Eye (tissue), 1 donor: ENCODE measurements at places on chromosomes 3 and 15.

DNA sequence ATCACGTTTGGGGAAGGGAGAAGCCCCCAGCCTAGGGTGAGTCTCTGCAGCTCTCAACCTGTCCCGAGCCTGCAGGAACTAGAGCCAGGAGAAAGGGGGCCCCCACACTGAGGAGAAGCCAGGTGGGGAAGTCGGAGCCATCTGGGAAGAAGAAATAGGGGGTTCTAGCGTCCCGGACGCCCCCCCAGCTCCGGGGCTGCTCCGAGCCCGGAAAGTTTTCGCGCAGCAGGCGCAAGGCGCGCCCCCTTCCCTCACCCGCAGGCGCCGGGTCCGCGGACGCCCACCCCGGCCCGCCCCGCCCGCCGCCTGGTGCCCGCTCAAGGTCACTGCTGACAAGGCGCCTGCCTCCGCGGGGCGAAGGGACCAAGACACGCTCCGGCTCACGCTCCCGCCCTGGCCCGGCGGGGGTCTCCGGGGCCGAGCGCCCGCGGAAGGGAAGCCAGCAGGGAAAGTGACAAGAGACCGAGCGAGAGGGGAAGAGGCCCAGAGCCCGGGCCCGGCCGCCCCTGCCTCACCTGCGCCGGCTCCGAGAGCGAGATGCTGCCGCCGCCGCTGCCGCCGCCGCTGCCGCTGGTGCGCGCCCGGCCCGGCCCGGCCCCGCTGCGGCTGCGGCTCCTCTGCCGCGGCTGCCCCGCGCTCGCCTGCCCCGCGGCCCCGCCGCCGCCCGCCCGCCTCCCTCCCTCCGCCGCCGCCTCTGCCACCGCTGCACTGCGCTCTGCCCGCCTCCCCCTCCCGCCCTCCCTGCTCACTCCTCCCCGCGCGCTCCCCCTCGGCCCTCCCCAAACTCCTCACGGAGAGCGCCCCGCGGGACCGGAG lies 108.4 kb upstream of the SLC6A11 start:
- peak; percentile 68 for DNase-seq

DNA sequence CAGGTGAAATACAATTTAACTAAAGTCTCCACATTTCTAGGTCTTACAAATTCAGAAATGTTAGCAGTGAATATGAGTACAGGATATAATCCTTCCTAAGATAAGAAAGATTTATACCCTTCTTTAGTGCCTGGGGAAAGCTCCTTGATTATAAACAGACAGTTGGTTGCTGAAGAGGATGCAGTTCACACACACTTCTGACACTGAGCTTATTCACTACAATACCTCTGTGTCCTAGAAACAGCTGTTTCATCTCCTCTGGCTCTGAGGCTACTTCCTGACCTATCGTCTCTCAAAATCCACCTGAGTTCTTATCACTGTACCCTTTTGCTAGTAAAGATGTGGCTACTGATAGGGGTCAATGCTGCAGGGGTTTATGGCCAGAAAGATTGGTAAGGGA lies 57.1 kb downstream of the TP63 start:
- DNase-seq = no peak

DNA sequence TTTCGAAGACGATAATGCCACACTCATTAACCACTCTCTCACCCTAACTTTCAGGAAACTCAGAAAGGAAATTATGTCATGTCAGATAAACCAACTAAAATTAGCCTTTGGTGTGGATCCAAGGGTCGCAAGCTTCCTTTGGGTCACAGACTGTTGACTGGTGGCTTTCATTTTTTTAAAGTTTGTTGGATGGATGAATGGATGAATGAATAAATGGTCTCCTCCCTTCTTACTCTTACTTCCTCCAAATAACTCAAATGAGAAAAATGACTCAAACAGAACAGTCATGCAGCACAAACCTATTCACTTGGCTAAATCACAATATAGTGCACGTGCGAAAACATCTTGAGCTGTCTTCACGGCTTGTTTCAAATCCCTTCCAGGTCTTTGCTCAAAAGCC lies 82.9 kb upstream of the HACD2 start:
- no peak for DNase-seq

DNA sequence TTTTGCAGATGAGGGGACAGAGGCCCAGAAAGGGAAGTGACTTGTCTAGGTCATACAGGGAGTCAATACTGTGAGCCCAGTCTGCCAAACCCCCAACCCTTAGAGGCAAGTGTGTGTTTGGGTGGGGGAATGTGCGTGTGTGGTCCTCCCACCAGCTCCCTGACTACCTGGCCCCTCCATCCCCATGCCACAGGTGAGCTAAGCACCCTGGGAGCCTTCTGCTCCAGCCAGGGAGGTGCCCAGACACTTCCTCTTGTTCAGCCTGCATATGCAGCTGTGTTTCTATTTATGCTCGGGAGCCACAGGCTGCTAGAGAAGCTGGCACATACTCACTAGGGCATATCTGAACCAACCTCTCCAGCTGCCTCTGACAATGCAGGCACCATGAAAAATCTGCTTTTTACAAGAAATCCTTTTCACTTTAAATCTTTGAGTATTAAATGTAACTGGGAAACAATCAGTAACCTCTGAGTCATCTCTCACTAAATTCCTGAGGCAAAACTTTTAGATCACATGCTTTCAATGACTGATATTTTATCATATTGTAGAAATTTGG lies 20.7 kb downstream of the TBC1D2B start:
- peak; percentile 15 for DNase-seq

DNA sequence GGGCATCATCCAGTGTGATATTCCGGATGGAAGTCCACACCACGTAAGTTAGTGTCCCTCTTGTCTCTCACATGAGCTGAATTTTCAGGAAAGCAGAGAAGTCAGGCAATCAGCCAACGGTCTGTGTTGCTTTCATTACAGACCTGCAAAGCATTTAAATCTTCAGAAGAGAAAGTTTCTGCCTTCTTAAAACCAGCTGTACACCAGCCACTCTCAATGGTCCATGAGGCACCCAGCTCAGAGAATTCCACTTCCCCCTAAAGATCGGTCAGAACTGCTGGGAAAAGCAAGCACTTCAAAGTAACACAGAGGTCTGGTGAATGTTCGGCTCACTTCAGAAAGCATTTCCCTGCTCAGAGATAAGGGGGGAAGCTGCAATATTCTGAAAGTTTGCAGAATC lies 903.7 kb downstream of the EPHA3 start:
- no peak for DNase-seq

- DNase-seq = no peak
Measured at GRCh38 chr3:123724306-123724705, 139.5 kb upstream of the HACD2 start.

- DNase-seq = no peak
Measured at GRCh38 chr15:88909956-88910831, 3.0 kb downstream of the MFGE8 start.

DNA sequence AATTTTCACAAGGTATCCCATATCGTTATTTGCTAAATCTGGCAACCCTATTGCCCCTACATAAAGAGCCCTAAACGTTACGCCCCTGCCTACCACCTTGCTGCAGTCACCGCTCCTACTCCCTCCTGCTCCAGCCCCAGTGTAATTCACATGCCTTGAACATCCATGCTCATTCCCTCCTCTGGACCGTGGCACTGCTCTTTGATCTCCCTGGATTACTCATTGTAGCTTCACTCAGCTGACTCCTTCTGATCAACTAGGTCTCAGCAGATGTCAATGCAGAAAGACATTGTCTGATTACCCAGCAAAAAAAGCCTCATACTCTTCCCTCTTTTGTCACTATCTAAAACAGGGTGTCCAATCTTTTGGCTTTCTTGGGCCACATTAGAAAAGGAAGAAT lies 40.7 kb upstream of the KBTBD8 start:
- no peak for DNase-seq

GRCh38 chr3:197520311-197521276 lies 35.2 kb downstream of the BDH1 start:
- peak; percentile 84 for DNase-seq

GRCh38 chr3:39541917-39542329 lies 74.4 kb downstream of the MOBP start:
- no peak for DNase-seq

DNA sequence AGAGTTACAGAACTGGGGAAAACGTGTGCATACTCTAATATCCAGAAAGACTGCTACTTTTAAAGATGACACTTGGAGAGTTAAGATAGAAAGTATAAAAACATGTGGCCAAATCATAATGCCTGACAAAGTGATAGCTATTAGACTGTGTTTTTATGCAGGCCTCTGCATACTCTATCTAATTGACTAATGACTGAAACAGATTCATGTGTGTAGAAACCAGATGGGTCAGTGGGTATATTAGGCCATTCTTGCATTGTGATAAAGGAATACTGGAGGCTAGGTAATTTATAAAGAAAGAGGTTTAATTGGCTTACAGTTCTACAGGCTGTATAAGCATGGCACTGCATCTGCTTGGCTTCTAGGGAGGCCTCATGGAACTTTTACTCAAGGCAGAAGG lies 71.5 kb downstream of the PPM1L start:
- no peak for DNase-seq

- no peak for DNase-seq
Measured at GRCh38 chr3:113832477-113833164, 6.0 kb upstream of the GRAMD1C start.

DNA sequence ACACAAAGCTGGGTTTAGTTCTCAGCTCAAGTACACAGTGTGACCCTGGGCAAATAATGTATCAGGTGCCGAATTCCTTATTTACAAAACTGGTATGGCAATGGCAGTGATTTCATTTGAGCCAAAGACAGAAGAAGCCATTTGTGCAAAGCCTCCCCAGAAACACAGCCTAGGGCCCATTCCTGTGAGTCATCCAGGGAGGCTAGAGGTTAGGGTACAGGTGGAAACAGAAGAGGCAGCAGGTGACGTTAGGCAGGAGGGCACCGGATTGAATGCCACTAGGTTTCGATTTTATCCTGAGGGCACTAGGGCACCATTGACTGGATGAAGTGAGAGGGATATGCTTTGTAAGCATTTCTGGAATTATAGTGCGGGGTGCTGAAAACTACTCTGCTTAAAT lies 766.9 kb upstream of the NR2F2 start:
- DNase-seq = no peak

- DNase-seq = peak; percentile 90
Measured at GRCh38 chr3:148955544-148956346, 35.6 kb upstream of the GYG1 start.

GRCh38 chr3:64163019-64163754 lies 62.1 kb downstream of the PRICKLE2 start:
- DNase-seq = no peak

- DNase-seq = peak; percentile 33
Measured at GRCh38 chr3:45583021-45583851, 11.3 kb upstream of the LIMD1 start.

DNA sequence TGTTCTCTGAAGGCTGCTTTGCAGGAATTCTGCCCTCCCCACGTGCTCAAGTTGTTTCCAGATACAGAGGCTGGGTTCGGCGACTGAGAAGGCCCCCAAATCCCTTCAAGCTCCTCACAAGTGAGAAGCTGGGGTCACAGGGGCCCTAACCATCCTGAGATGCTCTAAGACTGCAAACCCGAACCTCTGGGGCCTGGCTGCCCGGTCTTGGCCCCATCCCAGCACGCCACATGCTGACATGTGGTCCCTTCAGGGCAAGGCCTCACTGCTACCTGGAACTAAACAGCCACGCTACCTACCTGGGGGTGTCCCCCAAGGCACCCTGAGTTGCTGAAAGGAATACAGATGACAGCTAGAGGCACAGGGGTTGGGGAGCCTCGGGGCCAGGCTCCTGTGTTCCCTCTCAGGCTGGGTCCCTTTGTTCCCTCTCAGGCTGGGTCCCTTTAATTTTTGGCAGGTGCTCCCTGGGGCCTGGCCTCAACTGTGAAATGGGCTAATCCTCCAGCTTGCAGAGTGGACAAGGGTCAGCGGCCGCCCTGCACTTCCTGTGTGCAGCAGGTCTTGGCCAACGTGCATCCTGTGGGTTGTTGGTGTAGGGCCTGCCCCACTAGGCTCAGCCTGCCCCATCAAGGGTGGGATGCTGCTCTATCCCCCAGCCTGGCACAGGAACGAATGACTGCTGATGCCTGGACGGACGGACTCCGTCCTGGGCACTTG lies 32.5 kb downstream of the KLHL25 start:
- DNase-seq = no peak

GRCh38 chr3:171967137-171967783 lies 72.1 kb upstream of the FNDC3B start:
- DNase-seq = peak; percentile 80

- DNase-seq = no peak
Measured at GRCh38 chr3:48747706-48748105, 30.7 kb upstream of the IP6K2 start.

- DNase-seq = peak; percentile 13
Measured at GRCh38 chr3:50520849-50521248, 17.4 kb upstream of the CACNA2D2 start.

DNA sequence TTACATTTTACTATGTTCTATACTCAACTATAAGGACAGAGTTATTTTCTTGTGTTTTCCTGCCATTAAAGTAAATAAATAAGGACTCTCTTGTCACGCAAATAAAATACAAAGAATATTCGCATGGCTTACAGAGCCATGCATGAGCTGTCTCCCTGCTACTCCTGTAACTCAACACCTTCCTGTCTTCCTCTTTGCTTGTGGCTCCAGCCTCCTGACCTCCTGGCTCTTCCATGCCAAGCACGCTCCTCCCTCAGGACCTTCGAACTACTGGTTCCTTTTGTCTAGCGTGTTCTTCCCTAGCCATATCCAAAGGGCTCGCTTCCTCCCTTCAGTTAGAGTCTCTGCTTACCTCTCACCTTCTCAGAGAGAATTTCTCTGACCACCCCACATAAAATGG lies 124.3 kb upstream of the TMC3 start:
- no peak for DNase-seq

DNA sequence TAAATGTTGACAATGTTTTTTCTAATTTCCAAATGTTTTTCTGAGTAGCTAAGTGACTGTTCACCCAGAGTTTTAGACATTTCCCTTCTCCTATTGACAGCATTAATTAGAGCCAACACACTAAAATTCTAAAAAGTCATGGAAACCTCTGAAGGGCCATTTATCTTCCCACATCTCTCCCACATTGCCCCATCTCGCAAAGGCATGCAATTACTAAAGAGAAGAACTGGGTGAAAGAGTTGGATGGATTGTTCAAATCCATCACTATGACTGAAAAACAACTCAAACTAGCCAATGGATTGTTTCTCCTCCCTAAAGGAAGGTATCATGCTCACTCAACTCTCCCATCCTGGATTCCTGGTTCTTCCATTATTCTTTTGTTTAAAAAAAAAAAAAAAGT lies 30.0 kb upstream of the PHLDB2 start:
- DNase-seq = no peak

DNA sequence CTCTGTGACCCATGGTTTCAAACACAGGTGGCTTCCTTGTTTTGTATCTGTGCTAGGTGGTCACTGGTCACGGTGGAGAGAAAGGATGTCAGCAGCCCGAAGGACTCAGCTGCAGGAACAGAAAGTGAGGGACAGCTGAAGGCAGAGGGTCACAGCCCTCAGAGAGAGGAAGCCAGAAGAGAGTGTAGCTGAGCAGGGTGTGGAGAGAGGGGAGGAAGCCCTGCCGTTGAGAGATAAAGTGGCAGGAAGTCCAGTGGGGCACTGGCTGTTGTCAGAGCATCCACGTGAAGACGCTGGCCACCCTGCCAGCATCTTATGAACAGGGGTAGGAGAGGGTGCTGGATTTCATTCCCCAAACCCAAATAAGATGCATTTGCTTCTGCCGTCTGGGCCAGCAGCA lies 36.9 kb downstream of the LIMD1 start:
- no peak for DNase-seq

- DNase-seq = no peak
Measured at GRCh38 chr3:33652736-33653135, 65.3 kb downstream of the CLASP2 start.
